Kidney (tissue), 22 donors: ENCODE measurements at places on chromosomes 5 and 9. TPM values are rescaled to one million over a fixed set of nuclear protein-coding genes. Genes with fewer than 3 reads are reported as not detected.

DNA sequence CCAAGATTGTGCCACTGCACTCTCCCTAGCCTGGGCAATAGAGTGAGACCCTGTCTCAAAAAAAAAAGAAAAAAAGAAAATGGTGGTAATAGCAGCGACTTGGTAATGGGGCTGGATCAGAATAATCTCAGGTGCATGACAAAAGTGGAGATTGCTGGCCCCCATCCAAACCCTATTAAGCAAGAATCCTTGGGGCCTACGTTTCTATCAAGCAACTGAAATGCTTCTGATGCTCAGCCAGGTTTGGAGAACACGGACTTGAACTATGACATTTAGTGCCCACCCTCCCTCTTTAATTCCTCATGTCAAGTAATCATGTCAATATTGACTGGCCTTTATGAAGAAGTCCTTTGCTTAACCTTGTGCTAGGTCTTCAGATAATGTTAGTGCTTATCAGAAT, 6.6 kb downstream of the C5orf52 start:
- H3K4me1 ChIP-seq: no peaks in the 10 kb centered on the region
- no peak for DNase-seq
- H3K36me3 ChIP-seq: no peaks in the 10 kb centered on the region
- H3K4me3 ChIP-seq: no peak overlapping the region
- no peak overlapping the region for H3K27ac ChIP-seq
- no peaks in the 10 kb centered on the region for H3K27me3 ChIP-seq

- H3K36me3 ChIP-seq: no peaks in the 10 kb centered on the region
- H3K27ac ChIP-seq: no peak overlapping the region
- H3K4me1 ChIP-seq: no peaks in the 10 kb centered on the region
- no peak for DNase-seq
These were observed 235.7 kb upstream of the ADAMTSL1 start for GRCh38 chr9:18238254-18238653.

DNA sequence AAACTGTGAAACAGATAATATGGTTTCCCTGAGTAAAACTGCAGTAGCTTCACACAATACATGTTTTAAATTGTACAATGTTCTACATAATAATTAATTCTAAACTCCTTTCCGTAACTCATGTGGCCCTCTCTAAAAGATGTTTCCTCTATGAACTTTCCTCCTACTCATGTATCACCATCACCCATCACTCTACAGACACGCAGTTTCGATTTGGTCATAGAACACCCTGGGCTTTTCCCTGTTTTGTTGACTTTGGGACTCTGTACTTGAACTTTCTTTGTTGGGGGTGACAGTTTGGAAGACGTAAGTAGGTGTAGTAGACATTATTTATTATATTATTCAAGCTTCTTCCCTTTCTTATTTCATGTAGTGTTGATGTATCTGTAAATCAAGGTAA, 44.1 kb upstream of the GABRA6 start:
- no peaks in the 10 kb centered on the region for H3K27me3 ChIP-seq
- H3K36me3 ChIP-seq: no peaks in the 10 kb centered on the region

- no peak for DNase-seq
- no peaks in the 10 kb centered on the region for H3K36me3 ChIP-seq
- H3K27ac ChIP-seq: no peak overlapping the region
- no peaks in the 10 kb centered on the region for H3K4me1 ChIP-seq
These were observed 186.3 kb downstream of the AOPEP start for GRCh38 chr9:94912700-94913249.

DNA sequence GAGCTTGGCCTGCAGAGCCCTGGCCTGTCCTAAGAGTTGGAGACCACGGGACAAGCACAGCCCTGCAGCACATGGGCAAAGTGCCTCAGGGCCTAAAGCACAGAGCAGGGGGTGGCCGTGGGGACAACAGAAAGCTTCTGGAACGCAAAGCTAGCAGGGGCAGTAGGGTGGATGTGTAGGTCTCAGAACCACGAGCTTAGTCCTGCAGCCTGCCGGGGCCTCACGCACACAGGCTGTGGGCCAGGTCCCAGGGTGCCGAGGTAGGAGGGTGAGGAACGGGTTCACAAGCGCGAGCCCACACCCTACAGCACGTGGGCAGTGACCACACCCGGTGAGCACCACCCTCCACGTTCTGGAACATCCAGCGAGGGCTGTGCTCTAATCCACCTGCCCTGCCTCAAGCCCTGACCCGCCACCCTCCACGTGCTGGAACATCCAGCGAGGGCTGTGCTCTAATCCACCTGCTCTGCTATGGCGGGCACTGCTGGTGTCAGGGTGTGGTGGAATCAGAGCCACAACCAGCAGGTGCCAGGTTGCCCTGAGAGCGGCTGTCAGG, 9.3 kb downstream of the CLPTM1L start:
- no peaks in the 10 kb centered on the region for H3K27me3 ChIP-seq
- H3K4me1 ChIP-seq: no peaks in the 10 kb centered on the region
- no peak for DNase-seq
- H3K4me3 ChIP-seq: no peak overlapping the region
- no peak overlapping the region for H3K27ac ChIP-seq
- H3K36me3 ChIP-seq: peaks cover 32% of the 10 kb centered on the region

DNA sequence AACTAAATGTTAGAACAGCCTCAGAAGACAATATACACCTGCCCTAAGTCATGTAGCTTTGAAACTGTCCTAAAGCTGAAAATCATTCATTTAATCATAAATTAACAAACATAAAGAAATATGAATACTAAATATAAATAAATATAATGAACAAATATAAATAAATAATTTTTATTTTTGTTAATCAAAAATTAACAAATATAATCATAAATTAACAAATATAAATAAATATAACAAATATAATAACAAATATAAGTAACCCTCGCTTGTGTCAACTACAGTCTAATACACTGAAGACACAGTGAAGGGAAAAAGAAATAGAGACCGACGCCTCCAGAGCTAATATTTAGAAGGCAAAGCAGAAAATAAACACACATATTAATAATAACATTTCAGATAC, 527.3 kb downstream of the CYLC2 start:
- no peaks in the 10 kb centered on the region for H3K36me3 ChIP-seq
- DNase-seq: no peak
- no peaks in the 10 kb centered on the region for H3K27me3 ChIP-seq
- H3K4me1 ChIP-seq: no peaks in the 10 kb centered on the region
- H3K4me3 ChIP-seq: no peak overlapping the region
- H3K27ac ChIP-seq: no peak overlapping the region

- H3K36me3 ChIP-seq: no peaks in the 10 kb centered on the region
- no peaks in the 10 kb centered on the region for H3K4me1 ChIP-seq
These were observed 600.4 kb downstream of the EBF1 start for GRCh38 chr5:158499075-158499891.

DNA sequence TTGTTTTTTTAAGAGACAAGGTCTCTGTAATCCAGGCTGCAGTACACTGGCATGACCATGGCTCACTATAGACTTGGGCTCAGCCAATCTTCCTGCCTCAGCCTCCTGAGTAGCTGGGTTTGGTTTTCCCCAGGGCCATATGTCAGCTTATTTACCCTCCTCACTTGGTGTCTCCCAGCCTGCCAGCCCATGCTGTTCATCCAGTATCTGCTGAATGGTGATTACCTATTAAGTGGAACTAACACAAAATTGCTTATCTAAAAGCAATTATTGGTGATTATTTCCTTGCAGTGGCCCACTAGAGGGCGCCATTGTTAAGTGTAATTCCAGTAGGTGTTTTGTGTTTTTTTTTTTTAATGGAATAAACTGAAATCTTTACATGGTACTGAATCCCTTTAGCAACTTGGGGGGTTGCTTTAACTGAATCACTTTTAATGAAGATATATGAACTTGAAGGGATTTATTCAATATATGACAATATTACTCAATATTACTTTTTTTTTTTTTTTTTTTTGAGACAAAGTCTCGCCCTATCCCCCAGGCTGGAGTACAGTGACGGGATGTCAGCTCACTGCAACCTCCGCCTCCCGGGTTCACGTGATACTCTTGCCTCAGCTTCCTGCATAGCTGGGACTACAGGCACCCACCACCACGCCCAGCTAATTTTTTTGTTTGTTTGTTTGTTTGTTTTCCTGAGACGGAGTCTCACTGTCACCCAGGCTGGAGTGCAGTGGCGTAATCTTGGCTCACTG, 13.8 kb downstream of the EXOSC2 start:
- no peak overlapping the region for H3K27ac ChIP-seq
- no peak for DNase-seq
- H3K36me3 ChIP-seq: peaks cover 15% of the 10 kb centered on the region
- no peaks in the 10 kb centered on the region for H3K4me1 ChIP-seq
- H3K27me3 ChIP-seq: no peaks in the 10 kb centered on the region
- no peak overlapping the region for H3K4me3 ChIP-seq

DNA sequence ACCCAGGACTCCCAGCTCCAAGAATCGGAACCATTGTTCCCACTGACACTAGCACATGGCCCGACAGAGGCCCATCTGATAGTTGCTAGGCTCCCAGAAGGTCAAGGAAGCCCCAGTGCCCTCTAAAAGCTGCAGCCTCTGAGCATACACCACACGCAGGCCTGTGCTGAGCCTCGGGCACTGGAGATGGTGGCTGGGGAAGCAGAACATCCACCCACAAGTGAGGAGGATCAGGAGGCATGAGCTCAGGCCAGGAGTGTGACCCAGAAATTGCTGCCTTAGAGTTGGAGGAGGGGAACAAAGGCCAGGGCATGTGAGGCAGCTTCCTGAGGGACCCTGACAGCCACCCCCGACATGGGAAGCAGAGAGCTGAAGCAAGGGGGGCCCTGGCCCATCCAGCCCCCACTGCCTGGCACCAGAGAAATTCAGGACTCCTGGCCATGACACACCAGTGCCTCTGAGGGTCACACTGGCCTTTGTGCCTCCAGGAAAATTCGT, 21.4 kb downstream of the IPPK start:
- no peak overlapping the region for H3K27ac ChIP-seq
- H3K4me1 ChIP-seq: no peaks in the 10 kb centered on the region
- no peaks in the 10 kb centered on the region for H3K27me3 ChIP-seq
- DNase-seq: no peak
- no peaks in the 10 kb centered on the region for H3K36me3 ChIP-seq

GRCh38 chr5:151040211-151040747, 19.9 kb downstream of the GPX3 start:
- H3K4me3 ChIP-seq: no peak overlapping the region
- DNase-seq: no peak
- peaks cover 41% of the 10 kb centered on the region for H3K4me1 ChIP-seq
- H3K36me3 ChIP-seq: peaks cover 40% of the 10 kb centered on the region
- no peaks in the 10 kb centered on the region for H3K27me3 ChIP-seq

DNA sequence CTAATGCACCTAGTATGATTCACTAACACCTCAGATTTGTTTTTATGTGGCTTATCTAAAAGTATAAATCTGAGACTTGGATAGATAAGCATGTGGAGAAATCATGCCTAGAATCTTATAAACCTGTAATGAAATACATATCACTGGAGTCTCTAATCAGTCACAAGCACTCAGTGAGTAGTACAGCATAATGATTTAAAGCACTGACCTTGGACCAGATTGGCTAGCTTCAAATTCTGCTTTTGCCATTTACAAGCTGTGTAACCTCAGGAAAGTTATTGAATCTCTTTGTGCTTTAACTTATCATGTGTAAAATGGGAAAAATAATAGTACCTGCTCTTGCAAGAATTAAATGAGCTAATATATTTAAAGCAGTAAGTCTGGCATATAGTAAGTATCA, 61.2 kb upstream of the ALDH1A1 start:
- no peak overlapping the region for H3K4me3 ChIP-seq
- H3K27ac ChIP-seq: no peak overlapping the region
- DNase-seq: no peak
- H3K27me3 ChIP-seq: no peaks in the 10 kb centered on the region
- H3K36me3 ChIP-seq: no peaks in the 10 kb centered on the region

DNA sequence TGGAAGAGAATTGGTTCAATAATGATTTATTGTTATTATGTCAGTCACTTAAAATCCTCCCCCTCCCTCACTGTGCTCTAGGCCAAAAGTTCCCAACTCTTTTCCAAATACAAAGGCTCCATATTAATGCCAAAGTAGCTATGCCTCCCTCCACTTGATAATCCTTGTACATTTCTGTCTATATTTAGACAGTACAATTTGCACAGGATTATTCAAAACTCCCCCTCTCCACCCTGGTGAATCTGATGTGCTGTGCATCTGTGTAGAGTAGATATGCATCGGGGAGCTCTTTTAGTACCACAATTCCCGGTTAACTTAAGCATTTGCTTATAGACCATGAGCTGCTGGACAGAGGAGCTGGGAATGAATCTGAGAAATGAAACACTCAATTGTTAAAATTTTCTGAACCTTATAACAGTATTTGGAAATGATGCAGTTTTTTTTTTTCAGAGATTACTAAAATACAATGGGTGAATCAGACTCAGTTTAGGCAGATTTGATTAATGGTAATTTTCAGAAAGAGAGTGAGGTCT, 27.6 kb downstream of the GLRA1 start:
- no peak for DNase-seq
- no peaks in the 10 kb centered on the region for H3K36me3 ChIP-seq
- H3K4me1 ChIP-seq: no peaks in the 10 kb centered on the region
- H3K27ac ChIP-seq: no peak overlapping the region
- H3K27me3 ChIP-seq: no peaks in the 10 kb centered on the region
- H3K4me3 ChIP-seq: no peak overlapping the region

DNA sequence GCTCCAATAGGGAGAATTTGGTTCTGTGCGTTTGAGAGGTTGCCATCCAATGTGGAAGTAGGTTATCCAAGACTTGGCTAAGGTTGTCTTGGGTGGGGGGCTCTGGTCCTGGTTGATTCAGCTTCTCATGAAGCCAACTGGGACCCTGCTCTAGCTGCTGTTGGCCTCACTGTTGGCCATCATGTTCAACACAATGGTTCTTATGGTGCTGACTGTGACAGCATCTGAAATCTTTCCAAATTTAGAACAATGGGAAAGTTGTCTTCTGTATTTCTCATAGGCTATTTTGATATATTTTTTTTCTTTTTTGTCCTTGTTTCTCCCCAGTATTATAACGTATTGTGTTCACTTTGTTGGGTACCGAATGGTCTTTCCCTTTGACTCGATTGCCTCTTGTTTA, 71.9 kb downstream of the GDNF start:
- H3K36me3 ChIP-seq: no peaks in the 10 kb centered on the region
- H3K27ac ChIP-seq: no peak overlapping the region
- no peak for DNase-seq

DNA sequence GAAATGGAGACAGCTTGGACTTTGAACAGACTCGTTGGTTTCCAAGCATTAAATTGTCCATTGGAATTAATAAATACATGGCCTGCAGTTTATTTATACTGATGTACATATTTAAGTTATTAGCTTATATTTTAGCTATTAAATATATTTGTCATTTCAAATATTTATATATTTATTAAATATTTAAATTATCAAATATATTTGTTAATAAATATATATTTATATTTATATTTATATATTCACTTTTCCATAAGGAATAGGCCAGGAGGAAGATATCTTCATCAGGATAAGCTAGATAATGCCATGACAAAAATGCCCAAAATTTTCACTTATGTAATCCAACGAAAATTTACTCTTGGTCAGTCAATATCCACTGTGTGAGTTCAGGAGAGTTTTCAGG, 229.9 kb downstream of the ZNF608 start:
- no peak overlapping the region for H3K27ac ChIP-seq
- H3K36me3 ChIP-seq: no peaks in the 10 kb centered on the region
- no peak for DNase-seq
- H3K27me3 ChIP-seq: no peaks in the 10 kb centered on the region
- no peak overlapping the region for H3K4me3 ChIP-seq
- no peaks in the 10 kb centered on the region for H3K4me1 ChIP-seq

Gene DMRTA1
- polyA plus RNA-seq: 2.6 TPM

Gene PKN3
- polyA plus RNA-seq: 3.9 TPM

Gene CD180
- 0.28 TPM for polyA plus RNA-seq

Gene RLN2
- polyA plus RNA-seq: 3.5 TPM

Gene POU5F2
- not detected for polyA plus RNA-seq

Gene SARDH
- 12.0 TPM for polyA plus RNA-seq

Gene SLC27A4
- polyA plus RNA-seq: 58.7 TPM

Gene CDKN2B-AS1
- polyA plus RNA-seq: not detected
